H1 (cell line): ENCODE measurements at places on chromosomes 1 and 21. TPM values are rescaled to one million over a fixed set of nuclear protein-coding genes. Genes with fewer than 3 reads are reported as not detected.

- no peaks in the 10 kb centered on the region for H3K27me3 ChIP-seq
- no peak overlapping the region for H3K27ac ChIP-seq
- H3K36me3 ChIP-seq = no peaks in the 10 kb centered on the region
- H3K4me3 ChIP-seq = no peak overlapping the region
- DNase-seq = no peak
Observed at GRCh38 chr1:43267291-43267805, 2.4 kb upstream of the TMEM125 start.

DNA sequence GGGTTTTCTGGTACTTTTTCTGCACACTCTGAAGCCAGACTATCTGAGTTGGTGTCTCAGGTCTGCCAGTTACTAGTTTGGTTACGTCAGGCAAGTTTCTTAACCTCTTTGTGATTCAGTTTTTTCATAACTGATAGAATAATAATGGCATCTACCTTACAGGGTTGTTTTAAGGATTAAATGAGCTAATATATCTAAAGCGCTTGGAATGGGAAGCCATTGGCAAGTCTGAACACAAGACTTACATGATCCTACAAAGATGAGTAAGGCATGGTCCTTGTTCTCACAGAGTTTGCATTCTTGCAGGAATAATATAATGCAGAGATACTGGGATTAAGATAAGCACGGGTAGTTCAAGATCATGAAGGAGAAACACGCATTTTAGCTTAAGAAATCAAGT, 9.2 kb upstream of the DENND2D start:
- H3K36me3 ChIP-seq = no peaks in the 10 kb centered on the region
- peaks cover 2% of the 10 kb centered on the region; the same call in 1 of the 2 replicates for H3K4me1 ChIP-seq
- peaks cover 12% of the 10 kb centered on the region for H3K27me3 ChIP-seq
- no peak overlapping the region for H3K4me3 ChIP-seq
- DNase-seq = no peak

DNA sequence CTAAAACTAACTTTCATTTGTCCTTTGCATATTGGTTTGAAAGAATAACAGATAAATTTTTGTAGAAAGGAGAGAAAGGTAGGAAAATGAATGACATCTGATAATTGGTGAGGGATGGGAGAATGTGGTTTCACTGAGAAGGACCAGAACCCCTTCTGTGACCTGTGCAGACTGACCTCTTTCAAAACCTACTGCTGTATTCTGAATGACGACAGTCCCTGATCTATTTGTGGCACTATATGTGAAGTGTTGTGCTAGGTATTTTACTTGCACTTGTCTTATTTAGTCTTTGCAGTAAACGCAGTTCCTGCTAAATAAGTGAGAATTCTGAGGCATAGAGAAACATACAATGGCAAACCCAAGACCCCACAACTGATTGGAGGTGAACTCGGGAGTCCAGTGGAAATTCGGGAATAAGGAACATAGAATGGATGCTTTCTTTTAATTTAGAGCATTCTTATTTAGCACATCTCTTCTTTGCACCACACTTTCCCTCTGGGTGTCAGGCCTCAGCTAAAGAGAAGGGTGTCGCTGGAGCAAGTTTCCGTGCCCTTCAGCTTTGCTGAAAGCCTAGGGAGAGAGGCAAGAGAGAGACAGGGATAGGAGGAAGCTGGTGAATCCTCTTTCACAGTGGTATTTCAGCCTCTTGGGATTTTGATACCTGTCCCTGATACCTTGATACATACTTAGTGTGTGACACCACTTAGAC, 230.2 kb downstream of the PAPPA2 start:
- H3K4me3 ChIP-seq = no peak overlapping the region
- H3K27me3 ChIP-seq = no peaks in the 10 kb centered on the region
- no peaks in the 10 kb centered on the region for H3K36me3 ChIP-seq
- H3K27ac ChIP-seq = no peak overlapping the region
- H3K4me1 ChIP-seq = peaks cover 6% of the 10 kb centered on the region; the same call in 1 of the 2 replicates

DNA sequence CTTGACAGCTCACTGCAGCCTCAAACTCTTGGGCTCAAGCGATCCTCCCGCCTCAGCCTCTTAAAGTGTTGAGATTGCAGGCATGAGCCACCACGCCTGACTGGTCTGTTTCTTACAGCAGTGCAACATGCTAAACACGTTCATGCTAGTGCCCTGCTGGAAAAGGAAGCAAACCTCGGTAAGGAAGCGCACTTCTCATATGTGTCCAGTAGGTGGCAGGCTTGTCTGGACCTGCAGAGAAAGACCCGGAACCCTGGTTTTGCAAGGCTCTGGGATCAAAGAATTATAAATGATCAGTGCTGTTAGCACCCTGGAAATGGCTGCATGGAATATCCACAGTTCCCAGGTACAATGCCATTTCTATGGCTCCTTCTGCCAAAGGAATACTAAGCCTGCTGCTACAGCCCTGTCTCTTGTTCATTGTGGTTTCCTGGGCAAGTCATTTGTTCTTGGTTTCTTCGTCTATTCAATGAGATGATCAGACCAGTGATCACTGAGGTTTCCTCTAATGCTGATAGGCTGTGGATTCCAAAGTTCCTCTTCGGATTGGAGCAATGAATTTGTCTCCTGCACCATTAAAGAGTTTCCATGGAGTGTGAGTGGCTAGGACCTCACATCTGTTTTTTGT, 15.9 kb downstream of the RNU5D-1 start:
- H3K36me3 ChIP-seq = no peaks in the 10 kb centered on the region
- no peak for DNase-seq
- no peaks in the 10 kb centered on the region for H3K4me1 ChIP-seq
- H3K27ac ChIP-seq = no peak overlapping the region

- H3K36me3 ChIP-seq = no peaks in the 10 kb centered on the region
- no peaks in the 10 kb centered on the region for H3K4me1 ChIP-seq
- H3K27me3 ChIP-seq = no peaks in the 10 kb centered on the region
- no peak overlapping the region for H3K27ac ChIP-seq
Observed at GRCh38 chr21:14877581-14878228, 187.1 kb downstream of the NRIP1 start.

CACHD1 gene
- total RNA-seq = 42.5 and 44.7 TPM in 2 replicates

BRWD1 gene
- total RNA-seq = 45.2 and 47.3 TPM in 2 replicates

OR2M3 gene
- not detected in 2 replicates for total RNA-seq
